HEK293T (cell line): ENCODE measurements at places on chromosomes 1 and 21.
A peak's percentile ranks its signal among the peaks of the same experiment; 100 is the strongest.

DNA sequence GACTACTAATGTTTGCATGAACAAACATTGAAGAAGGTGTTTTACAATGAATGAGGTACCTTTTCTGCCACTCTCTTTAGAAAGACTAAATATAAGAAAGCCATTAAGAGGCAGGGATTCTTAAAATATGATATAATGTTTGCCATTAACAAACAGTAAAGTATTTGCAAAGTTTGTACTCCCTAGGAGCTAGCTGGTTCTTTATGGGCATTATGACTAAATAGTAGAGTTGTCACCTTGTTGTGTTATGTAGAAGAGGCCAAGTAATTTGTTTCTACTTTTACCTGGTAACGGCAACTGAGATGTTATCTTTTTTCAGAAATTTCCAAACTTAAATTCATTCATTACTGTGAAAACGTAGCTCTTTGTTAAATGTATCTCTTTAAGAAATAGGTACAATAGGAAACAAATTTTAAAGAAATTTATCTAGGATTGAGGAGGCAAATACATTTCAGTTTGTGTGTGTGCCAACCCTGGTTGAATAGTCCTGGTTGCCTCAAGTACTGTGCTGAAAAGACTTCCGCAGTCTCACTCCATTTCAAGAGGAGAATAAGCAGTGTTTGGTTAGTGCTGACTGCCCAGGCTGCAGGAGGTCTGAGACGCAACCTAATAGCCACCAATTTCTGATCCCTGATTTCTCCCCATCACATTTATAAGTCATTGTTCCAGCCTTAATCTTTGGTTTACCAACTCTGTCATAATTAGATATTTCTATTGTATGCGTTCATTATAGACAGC lies 52.1 kb downstream of the WDR3 start:
- no peak for DNase-seq

GRCh38 chr1:168454211-168454815 lies 89.5 kb downstream of the XCL2 start:
- no peak for DNase-seq

GRCh38 chr1:101363891-101364318 lies 127.1 kb downstream of the S1PR1 start:
- no peak for DNase-seq

GRCh38 chr1:91754816-91755580 lies 131.0 kb downstream of the TGFBR3 start:
- DNase-seq, result no peak

GRCh38 chr1:108097018-108097417 lies 103.1 kb downstream of the SLC25A24 start:
- no peak for DNase-seq

- DNase-seq, result no peak
Observed at GRCh38 chr21:39630827-39631226, 18.1 kb downstream of the B3GALT5 start.

- DNase-seq, result no peak
Observed at GRCh38 chr1:182709225-182709764, 24.9 kb upstream of the RGS8 start.

DNA sequence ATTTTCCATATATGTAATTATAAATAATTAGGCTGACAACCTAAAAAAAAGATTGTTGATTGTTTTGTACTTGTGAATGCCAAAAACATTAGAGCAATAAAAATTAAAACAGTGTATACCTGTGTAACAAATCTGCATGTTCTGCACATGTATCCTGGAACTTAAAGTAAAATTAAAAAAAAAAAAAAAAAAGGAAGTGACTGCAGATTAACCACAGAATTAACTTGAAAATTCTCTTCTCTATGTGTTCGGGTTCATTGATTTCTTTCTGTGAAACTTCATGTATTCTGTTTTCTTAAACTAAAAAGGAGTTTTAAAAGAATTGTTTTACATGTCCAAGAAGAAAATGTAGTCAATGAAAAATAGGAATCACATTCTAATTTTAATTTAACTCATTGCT lies 95.7 kb downstream of the FASLG start:
- no peak for DNase-seq

- DNase-seq, result no peak
Observed at GRCh38 chr1:6820899-6821298, 35.6 kb downstream of the CAMTA1 start.

- DNase-seq, result no peak
Observed at GRCh38 chr1:56494306-56494705, 85.1 kb downstream of the PLPP3 start.

DNA sequence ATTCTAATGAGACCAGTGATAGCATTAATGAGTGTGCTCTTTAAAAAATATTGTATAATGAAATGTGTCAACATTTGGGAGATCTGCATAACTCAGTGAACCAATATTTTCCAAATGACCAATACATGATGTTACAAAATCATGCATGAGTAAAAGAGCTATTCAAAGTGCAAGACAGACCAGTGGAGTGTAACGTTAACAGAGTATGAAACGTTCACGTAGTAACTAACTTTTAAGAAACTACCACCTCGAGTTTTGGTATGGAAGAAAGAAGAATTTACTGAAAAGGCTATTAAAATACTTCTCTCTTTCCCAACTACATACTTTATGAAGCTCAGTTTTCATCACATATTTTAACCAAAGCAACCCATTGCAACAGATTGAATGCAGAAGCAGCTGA lies 9.6 kb upstream of the SLC6A9 start:
- DNase-seq, result no peak

DNA sequence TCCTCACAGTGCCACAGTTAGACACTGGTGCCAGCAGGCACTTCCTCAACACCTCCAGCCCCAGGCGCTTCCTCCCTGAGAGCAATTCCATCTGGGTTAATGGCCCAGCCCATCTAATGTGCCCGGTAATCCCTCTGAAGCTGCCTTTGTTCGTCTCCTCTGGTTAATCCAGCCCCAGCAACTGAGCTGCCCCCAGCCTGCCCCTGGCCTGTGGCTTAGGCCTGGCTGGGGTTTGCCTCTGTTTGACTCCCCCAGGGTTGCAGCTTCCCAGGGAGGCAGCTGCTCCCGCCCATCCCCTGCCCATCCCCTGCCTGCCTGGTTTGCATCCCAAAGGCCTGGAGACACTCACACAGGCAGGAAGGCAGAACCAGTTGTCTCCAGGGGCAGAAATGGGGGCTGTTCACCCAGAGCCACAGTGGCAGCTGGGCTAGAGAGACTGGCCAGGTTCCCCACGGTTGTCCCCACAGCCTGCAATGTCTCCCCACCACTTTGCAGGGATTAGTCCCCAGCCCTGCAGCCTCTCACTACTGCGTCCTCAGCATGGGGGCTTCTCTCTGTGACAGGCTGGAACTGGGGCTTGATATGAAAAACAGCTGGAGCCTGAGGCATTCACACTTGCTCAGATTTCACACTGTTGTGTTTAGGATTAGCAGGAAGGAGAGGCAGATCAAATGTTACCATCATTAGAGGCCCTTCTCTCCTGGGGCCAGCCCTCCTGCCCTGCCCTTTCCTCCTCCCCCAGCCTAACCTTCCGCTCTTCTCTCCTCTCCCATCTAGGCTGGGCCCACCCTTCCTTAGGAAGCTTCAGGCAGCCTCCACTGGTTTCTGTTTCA lies 120.2 kb downstream of the TLR5 start:
- DNase-seq, result peak; percentile 48

DNA sequence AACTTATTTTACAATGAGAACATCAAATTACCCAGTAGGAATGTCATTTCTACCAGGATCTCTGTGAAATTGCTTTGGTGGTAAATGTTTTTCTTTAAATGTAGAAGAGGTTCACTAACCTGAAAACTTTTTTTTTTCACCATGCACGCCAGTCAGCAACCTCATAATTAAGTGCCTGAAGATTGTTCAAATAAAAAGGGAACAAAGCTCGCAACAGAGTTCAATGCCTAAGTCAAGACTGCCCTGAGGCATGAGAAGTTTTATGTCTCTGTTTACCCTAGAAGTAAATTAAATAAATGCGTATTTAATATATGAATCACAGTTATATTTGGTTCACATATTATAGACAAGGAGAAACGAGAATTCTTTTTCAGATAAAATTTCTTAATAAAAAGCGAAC lies 13.8 kb upstream of the SYDE2 start:
- DNase-seq, result no peak

GRCh38 chr1:197441999-197442414 lies 174.0 kb downstream of the CRB1 start:
- no peak for DNase-seq

DNA sequence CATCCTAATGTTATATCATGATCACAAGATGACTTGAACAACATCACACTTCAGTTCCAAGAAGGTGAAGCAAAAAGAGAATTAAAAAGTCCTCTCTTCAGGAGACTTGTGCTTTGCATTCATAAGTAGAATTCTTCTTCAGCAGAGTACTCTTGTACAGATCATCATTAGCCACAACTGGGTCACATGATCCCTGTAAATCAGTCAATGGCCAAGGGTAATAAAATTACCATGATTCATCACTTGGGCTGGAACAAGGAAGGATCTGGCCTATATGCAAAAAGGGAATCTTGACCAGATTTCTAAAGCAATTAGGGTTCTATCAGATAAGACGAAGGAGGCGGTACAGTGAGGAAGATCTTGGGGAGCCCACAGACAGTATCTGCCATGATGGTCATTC lies 458.0 kb upstream of the DEPDC1 start:
- DNase-seq, result peak; percentile 14

DNA sequence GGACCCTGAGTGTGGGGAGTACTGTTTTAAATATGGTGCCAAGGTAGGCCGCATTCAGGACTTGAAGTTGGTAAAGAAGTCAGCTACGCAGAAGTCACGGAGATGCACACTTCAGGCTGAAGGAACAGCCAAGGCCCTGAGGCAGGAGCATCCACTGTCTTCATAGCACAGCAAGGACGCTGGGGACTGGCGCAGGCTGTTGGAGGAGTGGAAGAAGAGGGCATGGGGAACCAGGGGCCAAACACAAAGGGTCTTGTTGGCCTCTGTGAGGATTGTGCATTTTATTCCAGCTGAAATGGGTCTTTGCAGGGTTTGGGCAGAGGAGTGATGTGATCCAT lies 16.6 kb downstream of the DNAJC16 start:
- no peak for DNase-seq

- no peak for DNase-seq
Observed at GRCh38 chr1:163436140-163436812, 114.5 kb downstream of the NUF2 start.

DNA sequence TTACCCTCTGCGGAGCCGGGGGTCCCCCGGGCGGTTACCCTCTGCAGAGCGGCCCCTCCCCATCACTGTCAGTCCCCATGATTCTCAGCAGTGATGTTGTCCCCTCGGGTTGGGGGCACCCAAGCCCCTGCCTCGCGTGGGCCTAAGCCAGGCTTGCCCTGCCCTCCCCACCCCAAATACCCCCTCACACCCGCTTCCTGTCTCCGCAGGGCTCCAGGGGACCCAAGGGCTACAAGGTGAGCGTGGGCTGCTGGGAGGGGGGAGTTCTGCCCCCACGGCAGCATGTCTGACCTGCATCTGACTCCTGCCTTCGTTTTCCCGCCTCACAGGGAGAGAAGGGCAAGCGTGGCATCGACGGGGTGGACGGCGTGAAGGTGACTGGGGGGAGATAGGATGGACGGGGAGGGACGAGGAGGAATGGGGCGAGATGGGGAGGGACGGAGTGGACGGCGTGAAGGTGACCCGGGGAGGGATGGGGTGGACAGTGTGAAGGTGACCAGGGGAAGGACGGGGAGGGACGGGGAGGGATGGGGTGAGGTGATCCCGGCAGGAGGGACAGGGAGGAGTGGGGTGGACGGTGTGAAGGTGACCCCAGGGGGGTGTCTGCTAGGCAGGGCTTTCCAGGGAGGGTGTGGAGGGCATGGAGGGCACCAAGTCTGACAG lies 8.6 kb downstream of the COL6A1 start:
- no peak for DNase-seq

- no peak for DNase-seq
Observed at GRCh38 chr1:156931974-156932710, 11.7 kb downstream of the LRRC71 start.

DNA sequence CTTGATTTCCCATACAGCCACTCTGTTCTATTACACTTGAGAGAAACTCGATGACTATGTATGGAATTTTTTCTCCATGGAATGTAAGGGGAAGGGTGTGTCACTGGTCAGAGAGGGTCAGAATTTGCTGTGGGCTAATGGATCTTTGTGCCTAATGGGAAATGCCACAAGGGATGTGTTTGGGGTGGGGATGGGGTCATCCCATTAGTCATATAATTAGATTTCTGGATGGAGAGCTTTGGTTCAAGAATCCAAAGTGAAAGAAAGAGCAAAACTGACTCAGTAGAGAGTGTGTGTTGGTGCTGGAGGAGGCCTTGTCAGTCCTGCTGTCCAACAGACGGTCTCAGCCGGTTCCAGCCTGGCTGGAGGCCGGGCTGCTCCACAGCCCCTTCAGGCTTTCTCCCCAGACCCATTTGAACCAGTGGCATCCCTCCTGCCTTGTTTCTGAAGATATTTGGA lies 86.4 kb downstream of the LAMC2 start:
- DNase-seq, result no peak

GRCh38 chr1:243845888-243846287 lies 4.2 kb downstream of the AKT3 start:
- no peak for DNase-seq

GRCh38 chr1:240801442-240801841 lies 189.5 kb upstream of the GREM2 start:
- no peak for DNase-seq

DNA sequence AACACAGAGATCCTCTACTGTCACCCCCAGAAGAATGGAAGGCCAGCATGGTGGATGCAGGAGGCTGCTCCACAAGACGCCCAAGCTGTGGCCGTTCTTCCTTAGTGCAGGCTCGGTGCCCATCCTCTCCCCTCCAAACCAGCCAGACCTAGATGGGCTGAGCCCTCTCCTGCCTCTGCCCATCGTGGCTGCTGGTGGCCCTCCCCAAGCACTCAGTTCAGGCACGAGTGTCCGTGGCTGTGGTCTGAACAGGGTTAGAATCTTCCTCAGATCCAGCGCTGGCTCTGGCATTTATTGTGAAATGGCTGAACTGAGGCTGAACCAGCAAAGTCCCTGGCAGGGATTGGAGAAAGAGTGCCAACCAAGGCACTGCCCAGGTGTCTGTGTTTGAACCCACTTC lies 59.5 kb downstream of the TRIM11 start:
- DNase-seq, result no peak

DNA sequence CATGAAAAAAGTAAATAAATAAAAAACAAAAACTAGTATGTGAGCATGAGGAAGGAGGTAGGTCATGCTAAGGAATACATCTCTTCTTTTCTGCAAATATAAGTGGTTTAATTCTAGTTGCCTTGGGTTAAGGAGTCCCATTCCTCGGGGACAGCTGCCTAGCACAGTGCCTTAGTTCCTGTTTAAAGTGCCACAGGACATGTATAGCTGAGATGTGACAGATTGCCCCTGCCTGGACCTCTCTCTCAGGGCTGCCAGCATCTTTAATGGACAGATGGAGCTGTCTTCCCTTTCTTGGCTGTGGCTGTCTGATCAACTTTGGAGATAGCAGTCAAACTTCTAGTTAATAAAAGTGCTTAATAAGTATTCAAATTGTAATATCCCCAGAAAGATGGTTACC lies 50.0 kb downstream of the TSEN15 start:
- no peak for DNase-seq

GRCh38 chr1:171736196-171736595 lies 5.7 kb downstream of the VAMP4 start:
- DNase-seq, result no peak
